ENCODE measurements at places on chromosomes 6 and 20.

DNA sequence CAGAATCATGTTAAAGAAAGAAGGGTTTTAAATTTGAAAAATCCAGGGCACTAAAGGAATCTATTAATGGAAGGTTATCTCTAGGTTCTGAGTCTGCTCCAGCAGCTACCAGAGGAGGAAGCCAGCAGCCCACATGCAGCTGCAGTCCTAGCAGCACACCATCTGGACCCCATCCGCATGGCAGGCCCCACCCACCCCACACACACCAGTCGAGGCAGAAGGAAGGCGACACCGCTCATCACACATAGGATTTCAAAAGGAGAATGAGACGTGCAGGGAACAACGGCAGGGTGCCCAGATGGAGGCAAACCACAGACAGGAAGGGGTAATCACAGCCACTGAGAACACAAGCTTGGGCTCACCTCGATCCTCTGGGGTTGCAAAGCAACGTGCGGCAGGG, 78.9 kb downstream of the GINS1 start:
- DNase-seq: no peak

- DNase-seq: no peak
Observed at GRCh38 chr6:116028233-116028632, 32.5 kb downstream of the FRK start.

DNA sequence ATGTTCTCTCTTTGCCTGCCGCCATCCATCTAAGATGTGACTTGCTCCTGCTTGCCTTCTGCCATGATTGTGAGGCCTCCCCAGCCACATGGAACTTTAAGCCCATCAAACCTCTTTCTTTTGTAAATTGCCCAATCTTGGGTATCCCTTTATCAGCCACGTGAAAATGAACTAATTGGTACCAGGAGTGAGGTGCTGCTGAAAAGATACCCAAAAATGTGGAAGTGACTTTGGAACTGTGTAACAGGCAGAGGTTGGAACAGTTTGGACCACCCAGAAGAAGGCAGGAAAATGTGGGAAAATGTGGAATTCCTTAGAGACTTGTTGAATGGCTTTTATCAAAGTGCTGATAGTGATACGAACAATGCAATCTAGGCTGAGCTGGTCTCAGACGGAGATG, 694.9 kb downstream of the FRK start:
- DNase-seq: no peak

- no peak for DNase-seq
Observed at GRCh38 chr6:158085261-158086053, 82.6 kb downstream of the SERAC1 start.

DNA sequence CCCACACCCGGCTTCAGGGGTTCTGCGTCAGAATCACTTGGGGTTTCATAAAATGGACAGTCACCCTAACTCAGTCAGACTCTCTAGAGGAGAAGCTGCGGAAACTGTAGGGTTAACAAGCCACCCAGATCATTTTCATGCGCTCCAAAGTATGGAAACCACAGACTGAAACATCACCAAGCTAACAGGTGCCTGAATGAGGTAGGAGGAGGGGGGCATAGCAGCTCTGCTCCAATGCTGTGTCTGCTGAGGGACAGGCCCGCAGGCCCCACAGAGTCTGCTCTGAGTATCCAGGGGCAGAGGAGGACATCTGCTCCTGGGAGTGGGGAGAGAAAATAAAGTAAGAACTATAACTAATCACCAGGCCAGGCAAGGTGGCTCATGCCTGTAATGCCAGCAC, 97.1 kb upstream of the AKAP12 start:
- no peak for DNase-seq

- no peak for DNase-seq
Observed at GRCh38 chr6:47485491-47486135, 8.0 kb downstream of the CD2AP start.

GRCh38 chr6:17656644-17657043, 50.1 kb downstream of the NUP153 start:
- DNase-seq: no peak

- DNase-seq: no peak
Observed at GRCh38 chr20:31566319-31566657, 38.8 kb upstream of the ID1 start.

GRCh38 chr6:89298680-89299465, 16.2 kb downstream of the GABRR2 start:
- DNase-seq: no peak

DNA sequence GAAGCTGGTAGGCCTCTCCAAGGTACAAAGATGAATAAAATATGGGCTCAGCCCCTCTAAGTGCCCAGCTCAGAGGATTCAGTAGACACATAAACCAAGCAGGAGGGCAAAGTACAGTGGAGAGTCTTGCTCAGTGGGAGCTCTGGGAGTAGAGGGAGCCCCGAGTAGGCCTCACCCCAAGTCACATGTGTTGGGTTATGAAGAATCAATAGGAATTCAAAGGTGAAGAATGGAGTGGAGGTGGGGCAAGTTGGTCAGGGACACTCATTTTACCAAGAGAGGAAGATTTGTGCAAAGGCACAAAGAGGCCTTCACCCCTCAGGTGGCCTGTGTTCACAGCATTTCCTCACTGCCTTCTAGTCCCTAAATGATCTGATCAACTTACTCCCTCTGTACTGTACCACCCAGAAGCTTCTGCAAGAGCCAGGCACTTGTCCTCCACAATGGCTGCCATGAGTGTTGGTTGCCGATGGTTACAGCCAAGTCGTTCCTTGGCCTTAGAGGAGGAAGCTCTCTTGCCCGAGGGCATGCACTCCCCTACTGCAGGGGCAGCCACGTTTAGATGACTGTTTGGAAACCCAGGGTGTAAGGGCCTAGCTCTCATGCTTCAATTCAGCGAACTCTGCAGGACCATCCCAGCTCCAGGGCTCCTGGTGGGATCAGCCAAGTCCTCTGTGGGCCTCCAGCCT, 6.7 kb upstream of the CDKN1A start:
- no peak for DNase-seq

DNA sequence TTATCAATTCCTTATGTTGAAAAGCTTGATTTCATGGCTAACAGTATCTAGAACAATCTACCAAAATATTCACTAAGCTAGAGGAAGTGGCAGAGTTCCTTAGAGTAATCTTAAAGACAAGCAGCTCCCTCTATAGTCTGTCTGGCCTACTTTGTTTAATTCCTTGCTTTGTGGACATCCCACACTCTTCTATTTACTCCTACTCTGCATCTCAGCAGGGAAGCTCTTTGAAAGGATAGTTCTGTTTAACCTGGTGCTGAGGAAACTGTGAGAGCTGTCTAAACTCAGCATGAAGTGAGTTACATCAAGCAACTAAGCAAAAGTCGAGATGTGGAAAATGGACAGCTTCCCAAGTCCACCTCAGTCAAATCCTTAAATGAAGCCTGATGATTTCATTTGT, 4.3 kb downstream of the REV3L start:
- DNase-seq: peak; percentile 88

- DNase-seq: peak; percentile 47
Observed at GRCh38 chr6:157853902-157854502, 31.0 kb downstream of the SNX9 start.

GRCh38 chr6:40799296-40800140, 212.4 kb upstream of the LRFN2 start:
- DNase-seq: no peak

DNA sequence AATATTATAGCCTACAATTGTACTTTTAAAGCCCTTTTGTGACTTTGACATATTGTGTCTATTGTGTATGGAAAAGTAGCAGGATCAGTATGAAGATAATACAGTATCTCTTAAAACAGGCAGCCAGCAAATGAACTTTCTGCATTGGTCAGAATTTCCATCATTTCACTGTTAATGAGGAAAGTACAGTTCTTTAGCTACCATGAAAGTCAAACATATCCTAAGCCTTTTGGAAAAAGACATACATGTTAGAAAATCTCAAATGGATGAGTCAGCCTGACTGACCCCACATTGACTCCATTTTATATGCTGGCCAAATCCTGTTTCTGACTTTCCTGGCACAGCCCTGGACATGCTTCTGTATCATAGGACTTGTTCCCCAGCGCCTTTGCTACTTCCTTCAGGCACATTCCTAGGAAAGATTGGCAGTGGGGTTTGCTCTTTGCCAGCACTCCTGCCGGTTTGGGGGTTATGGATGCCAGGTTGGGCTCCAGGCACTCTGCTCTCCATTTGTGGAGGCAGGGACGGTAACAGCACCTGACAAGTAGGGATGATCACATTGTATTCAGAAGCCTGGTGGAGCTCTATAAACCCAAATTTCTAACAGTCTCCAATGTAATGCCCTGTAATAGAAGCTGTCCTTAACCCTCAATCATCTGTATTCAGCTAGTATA, 43.7 kb downstream of the TOP1 start:
- DNase-seq: no peak

DNA sequence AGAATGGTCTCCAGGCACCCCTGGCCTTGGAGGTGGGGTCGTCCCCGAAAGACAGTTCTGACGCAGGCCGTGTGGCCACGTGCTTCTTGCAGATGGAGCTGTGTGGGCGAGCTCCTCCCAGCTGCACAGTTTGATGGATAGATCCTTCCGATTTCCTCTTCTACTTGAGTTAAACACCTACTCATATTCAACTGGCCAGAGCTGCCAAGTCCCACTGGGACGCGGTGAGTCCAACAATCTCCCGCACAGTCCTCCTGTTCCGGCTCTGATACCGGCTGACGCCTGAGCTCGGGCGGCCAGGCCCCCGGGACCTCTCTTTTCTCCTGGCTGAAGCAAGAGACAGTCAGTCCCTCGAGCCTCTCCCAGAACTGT, 57.9 kb upstream of the DACT2 start:
- no peak for DNase-seq

- no peak for DNase-seq
Observed at GRCh38 chr6:162485464-162485863, 242.1 kb downstream of the PRKN start.

- DNase-seq: no peak
Observed at GRCh38 chr20:757506-757905, 10.8 kb downstream of the SLC52A3 start.

- no peak for DNase-seq
Observed at GRCh38 chr6:16674801-16675392, 86.4 kb downstream of the ATXN1 start.

DNA sequence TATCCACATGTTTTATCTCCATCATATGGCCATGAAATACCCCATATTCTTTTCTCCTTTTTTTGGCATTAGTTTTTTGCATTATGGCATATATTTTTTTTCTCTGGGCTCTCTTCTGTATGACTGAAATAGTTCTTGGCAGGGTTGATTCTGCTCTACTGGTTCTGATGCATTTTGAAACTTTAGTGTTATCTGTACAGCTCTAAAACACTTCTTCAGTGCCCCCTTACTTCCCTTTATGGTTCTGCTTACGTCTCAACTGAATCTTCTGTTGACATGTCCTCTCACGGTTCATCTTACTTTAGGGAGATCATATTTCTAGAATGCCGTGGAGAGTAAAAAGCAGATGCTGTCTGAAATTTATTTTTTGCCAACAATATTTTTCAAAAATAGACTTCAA, 23.2 kb upstream of the TXNDC5 start:
- no peak for DNase-seq

- no peak for DNase-seq
Observed at GRCh38 chr6:146574211-146574610, 24.6 kb upstream of the ADGB start.

DNA sequence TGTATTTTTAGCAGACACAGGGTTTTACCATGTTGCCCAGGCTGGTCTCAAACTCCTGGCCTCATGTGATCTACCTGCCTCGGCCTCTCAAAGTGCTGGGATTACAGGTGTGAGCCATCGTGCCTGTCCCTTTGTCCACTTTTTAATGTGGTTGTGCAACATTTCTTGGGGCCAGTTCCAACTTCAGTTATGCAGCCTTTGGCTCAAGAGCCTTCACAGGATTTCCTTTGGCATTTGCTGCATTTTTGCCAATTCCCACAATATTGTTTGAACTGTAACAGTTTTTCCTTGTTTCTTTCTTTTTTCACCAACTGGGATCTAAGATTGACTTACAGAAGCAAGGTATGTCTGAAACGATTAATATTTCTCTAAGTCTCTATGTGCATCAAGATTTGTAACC, 63.6 kb downstream of the EDN1 start:
- no peak for DNase-seq

GRCh38 chr20:34240693-34241615, at the start of gene ASIP:
TSS of gene ASIP (plus strand) at chr20:34241423. CDS start at chr20:34260375, 18,952 bp downstream.
- no peak for DNase-seq

DNA sequence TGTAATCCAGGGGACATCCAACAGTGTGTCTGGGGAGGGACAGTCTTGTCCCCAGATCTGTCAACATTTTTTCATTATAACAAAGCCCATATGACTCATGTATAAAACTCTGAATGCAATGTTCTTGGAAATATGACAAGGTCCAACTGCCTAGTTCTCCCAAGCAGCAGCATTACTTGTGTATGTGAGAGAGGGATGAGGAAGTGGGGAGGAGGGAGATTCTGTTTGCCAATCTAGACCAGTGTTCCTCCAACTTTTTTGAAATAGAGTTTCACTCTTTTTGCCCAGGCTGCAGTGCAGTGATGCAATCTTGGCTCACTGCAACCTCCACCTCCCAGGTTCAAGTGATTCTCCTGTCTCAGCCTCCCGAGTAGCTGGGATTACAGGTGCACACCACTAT, 394.8 kb downstream of the DHX35 start:
- DNase-seq: no peak

GRCh38 chr6:64270083-64270482, 634.5 kb downstream of the PHF3 start:
- DNase-seq: no peak

DNA sequence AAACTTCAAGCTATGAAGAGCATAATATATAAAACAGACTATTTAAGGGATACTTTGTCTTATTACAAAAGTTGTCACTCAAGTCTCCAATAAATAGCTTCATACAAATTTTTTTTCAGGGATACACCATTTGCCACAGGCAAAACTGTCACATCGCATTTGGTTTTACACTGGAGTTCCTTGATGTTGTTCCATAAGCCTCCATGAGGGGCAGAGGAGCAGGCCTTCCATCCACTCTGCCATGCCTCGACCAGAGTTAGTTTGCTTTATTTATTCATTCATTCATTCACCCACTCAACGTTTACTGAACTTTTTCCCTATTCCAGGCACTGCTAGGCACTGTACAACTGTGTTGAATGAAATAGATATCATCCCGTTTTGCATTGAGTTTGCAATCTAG, 246.6 kb downstream of the PHF3 start:
- no peak for DNase-seq

GRCh38 chr20:25044660-25045342, 13.1 kb downstream of the ACSS1 start:
- DNase-seq: no peak

- no peak for DNase-seq
Observed at GRCh38 chr20:62528983-62529891, 53.4 kb upstream of the GATA5 start.

GRCh38 chr20:21063276-21063675, 42.9 kb downstream of the LINC00237 start:
- no peak for DNase-seq

- no peak for DNase-seq
Observed at GRCh38 chr6:20217891-20218290, 5.6 kb upstream of the MBOAT1 start.

DNA sequence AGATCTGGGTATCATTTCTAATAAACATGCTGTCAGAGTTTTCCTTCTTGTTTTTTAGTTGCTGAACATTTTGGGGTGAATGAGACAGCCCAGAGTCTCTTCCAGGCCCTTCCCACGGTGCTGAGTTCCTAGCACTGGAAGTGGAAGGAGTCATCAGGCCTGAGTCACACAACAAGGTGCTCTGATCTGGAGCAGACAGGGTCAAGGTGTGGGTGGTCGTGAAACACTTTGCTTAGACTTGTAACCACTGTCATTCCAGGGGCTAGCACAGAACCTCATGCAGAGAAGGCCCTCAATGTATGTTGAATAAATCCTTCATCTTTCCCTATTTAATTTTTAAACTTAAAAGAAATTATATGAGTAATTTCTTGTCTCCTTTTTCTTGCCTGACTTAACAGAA, 60.6 kb downstream of the TXLNB start:
- DNase-seq: no peak
